ENCODE measurements at places on chromosomes 6 and 20. TPM values are rescaled to one million over a fixed set of nuclear protein-coding genes. Genes with fewer than 3 reads are reported as not detected.

DNA sequence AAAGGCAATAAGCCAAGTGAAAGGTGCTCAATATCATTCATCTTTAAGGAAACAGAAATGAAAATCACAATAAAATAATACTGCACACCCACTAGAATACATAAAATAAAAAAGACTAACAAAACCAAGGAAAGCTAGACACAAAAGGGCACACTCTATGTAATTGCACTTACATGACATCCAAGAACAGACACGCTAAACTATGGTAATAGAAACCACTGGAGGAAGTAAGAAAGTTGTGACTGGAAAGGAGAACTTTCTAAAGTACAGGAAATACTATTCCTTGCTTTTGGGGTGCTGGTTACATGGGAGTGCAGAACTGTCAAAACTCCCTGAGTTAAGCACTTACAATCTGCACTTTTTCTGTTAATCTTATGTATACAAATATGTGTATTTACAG, 253.7 kb upstream of the RUNX2 start:
- no peak for DNase-seq

DNA sequence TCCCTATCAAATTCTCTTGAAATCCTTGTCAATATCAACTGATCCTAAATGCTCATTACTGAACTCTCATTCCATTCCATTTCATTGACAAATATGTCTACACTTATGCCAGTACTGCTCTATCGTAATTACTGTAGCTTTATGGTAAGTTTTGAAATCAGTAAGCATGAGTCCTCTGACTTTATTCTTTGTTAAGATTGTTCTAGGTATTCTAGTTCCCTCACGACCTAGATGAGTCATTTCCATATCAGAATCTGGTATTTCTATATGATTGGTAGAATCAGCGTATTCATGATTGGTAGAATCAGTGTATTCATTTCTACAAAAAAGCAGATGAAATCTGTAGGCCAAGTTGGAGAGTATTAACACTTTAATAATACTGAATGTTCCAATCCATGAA, 318.6 kb upstream of the RUNX2 start:
- DNase-seq, result no peak

- no peak for DNase-seq
Observed at GRCh38 chr6:161679980-161680538, 406.2 kb upstream of the AGPAT4 start.

DNA sequence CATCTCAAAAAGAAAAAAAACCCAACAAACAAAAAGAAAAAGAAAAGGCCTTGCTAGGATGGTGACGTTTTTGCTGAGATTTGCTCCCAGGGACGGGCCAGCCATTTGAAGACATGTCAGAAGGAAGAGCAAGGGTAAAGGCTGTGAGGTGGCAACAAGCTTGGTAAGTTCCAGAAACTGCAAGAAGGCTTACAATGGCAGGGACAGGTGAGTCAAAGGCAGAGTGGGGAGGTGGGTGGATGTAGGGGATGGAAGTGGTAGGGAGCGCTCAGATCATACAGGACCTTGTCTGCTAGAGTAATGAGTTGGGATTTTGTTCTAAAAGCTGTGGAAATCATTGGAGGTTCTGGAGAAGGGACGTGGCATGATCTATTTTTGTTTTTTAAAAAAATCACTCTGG, 4.3 kb downstream of the KIF3B start:
- DNase-seq, result no peak

- peak; percentile 92 for DNase-seq
Observed at GRCh38 chr20:51800060-51800871, 2.1 kb downstream of the SALL4 start.

DNA sequence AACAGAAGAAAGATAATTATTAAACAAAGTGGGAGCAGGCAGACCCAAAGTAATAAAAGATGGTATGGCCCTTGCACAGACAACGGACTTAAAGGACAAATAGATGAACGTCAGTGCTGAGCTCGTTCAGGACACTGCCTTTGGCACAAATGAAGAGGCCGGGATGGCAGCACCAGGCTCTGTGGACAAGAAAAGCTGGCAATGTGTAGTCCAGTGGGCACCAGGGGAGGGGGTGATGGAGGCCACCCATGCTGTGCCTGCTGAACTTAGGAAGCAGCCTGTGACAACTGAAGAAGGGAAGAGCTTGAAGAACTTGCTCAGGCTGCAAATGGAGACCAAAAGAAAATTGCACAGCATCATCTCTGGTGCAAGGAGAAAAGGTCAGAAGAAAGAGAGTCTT, 131.0 kb downstream of the ANKRD60 start:
- no peak for DNase-seq

- no peak for DNase-seq
Observed at GRCh38 chr20:17524560-17524959, 6.6 kb downstream of the BFSP1 start.

DNA sequence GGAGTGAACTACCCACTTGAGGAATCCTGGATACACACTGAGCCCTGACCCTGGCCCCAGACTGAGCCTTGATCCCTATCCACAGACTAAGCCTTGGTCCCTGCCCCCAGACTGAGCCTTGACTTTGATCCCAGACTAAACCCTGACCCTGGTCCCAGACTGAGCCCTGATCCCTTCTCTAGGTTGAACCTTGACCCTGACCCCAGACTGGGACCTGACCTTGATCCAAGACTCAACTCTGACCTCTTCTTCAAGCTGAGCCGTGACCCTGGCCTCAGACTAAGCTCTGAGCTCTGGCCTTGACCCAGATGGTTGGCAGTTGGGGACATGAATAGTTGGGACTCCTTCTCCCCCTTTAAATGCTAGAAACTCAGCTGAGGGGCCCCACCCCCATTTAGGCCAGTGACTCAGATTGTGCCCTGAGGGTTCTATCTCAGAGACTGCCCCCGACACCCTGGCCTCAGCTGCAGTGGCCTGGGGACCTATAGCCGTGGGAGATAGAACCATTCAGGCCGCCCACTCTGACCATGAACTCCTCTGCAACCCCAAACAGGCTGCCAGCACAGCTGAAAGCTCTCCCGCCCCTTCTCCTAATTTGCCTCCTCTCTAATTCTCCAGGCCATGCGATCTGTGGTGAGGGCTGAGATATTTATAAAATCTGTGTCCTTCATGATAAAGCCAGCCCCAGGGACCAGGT, 84.7 kb downstream of the DLGAP4 start:
- no peak for DNase-seq

DNA sequence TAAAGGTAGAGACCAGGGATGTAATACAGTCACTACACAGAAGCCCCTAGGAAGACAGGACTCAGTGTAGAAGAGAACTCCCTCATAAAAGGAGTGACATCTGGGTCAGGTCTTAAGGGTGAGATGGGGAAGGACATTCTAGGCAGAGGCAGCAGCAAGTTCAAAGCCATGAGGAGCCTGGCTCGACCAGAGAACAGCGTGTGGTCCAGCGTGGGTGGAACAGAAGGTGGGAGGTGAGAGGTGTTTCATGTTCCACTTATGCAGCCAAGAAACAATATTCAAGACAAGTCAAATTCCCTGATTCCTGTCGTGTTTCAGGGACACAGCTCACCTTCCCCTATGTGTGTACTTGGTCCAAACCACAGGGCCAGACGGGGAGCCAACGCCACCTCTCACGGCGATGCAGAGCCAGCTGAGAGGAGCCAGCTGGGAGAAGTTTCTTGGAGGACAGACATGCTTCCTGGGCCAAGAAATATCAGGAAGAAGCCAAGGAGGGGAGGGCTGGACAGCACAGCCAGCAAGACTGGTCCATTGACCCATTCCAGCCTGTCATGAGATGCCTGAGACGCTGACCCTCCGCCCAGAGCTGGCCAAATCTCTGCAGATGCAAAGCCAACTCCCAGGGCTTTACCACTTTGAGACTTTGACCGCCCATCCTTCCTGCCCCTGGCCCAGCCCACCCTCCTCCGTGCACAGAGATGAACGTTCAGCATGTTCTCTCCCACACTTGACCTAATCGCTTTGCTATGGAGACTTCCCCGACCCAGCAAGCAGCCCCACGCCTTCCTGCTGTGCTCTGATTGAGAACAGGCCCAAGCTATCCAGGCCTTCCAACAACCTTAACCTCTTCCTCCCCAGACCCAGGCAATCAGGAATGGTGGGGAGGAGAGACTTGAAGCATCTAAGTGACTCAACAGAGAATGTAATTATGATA, 113.8 kb downstream of the PRND start:
- no peak for DNase-seq

DNA sequence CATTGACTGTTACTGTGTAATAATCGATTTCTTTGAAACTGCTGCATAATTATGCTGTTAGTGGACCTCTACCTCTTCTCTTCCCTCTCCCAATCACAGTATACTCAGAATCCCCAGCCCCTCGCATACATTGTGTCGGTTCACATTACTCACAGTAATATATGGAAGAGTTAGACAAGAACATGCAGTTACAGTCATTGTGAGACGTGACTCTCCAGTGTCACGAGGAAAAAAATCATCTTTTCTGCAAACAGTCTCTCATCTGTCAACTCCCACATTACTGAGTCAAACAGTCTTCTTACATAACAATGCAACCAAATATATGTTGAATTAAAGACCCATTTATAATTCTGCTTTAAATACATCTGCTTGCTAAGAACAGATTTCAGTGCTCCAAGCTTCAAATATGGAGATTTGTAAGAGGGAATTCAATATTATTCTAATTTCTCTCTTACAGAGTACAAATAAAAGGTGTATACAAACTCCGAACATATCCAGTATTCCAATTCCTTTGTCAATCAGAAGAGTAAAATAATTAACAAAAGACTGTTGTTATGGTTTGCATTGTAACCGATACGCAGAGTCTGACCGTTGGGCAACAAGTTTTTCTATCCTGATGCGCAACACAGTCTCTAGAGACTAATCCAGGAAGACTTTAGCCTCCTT, 113.3 kb downstream of the TMEM242 start:
- no peak for DNase-seq

GRCh38 chr6:109795994-109796555, 105.0 kb downstream of the FIG4 start:
- no peak for DNase-seq

DNA sequence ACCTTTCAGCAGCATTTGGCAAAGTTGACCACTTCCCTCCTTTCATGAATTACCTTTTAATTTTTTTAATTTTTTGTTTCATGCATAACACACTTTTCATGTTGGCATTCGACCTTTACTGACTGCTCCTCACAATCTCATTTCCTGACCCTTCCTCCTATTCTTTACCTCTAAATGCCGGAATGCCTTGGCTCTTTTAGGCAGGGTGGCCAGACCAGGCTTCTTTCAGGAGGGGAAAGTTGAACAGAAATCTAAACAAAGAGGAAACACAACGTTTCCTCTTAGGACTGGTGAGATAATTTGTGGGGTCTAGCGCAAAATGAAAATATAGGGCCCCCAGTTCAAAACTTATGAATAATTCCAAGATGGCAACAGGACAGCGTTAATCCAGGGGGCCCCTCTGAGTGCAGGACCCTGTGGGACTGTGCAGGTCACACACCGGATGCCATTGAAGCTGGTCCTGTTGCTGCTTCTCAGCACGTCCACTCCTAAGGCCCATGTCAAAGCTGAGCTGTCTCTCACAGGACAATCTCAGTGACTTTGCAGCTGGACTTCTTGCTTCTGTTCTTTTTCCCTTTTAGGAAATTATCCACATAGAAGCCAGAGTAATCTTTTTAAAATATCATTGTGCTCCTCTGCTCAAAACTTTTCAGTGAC, 313.8 kb downstream of the HDGFL1 start:
- no peak for DNase-seq

DNA sequence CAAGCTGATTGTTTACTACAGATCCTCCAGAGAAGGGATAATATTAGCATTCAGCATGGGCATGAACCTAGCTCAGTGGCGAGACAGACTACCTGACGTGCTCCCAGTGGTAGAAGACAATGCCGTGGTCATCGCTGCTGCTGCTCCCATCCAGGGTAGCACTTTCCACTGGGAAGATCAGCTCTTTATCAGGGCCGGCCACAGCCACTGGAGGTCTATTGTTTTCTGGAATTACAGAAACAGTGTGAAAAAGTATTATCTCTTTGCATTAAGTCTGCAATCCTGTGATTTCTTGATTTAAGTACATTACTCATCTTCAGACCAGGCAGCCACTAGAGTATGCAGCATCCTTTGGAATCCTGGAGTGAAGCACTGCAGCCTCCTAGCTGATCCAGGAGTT, 75.0 kb downstream of the ALDH5A1 start:
- DNase-seq, result no peak

DNA sequence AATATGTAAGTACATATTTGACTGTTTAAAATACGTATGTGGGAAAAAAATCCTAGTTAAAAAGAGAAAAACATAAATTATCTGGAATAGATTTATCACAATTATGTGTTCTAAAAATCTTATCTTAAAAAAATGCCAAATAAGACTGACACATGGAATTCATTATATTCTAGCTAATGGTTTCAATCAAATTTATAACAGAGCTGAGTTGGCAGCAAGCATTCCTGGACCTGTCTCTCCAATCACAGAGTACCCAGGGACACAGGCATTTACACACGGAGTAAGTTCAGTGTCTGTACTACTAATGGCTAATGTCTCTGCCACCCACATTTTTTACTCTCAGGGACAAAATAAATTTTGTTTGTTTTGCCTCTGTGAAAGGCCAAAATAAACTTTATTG, 122.3 kb downstream of the RPS12 start:
- DNase-seq, result no peak

The ADGB gene
- not detected for total RNA-seq

The PFDN6 gene
- total RNA-seq, result 54.9 TPM

The RNF146 gene
- 49.8 TPM for total RNA-seq

All from neural crest cell (in vitro differentiated cells).